ENCODE measurements at places on chromosomes 6 and 20.

- no peak for DNase-seq
These were observed 318.0 kb upstream of the PTCHD4 start for GRCh38 chr6:48429021-48429420.

DNA sequence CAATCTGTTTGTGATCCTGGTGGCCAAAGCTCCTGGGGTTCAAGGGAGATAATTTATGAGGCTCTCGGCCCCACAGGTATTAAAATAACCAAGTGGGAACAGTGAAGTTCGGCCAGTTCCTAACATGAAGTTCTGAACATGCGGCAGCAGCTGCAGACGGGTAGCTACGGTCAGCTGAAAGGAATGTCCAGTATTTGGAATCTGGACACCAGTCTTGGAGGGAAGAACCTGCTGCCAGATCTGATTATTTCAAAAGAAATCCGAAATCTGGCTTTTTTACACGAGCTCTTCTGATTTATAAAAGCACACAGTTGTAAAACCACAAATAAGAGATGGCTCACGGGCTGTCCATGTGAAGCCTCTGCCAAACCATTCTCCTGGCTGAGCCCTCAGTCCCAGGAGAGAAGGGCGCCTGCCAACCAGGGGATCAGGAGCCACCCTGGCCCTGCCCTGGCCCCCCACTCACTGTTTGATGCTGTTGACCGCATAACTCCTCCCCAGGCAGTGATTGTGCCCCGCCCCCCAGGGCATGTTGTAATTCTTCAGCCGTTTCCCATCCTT, 28.2 kb upstream of the KCNB1 start:
- no peak for DNase-seq

- DNase-seq, result no peak
These were observed 244.7 kb upstream of the BTBD3 start for GRCh38 chr20:11672959-11673358.

DNA sequence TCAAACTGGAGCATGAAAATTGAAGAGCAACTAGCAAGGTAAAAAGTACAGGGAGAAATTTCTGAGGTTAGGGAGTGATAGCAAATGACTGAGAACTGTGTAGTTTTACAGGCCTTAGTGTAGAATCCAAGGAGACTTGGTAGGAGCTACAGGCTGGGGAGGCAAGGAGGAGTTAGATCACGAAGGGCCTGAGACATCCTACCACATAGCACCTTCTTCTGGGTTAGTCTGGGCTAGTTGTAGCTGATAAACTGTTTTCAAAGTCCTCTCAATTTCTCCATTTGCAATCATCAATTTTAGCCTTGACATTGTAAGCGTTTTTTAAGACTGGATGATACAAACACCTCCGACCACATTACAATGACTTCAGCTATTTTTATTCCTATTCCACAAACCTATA, 209.7 kb downstream of the TMEM200A start:
- no peak for DNase-seq

DNA sequence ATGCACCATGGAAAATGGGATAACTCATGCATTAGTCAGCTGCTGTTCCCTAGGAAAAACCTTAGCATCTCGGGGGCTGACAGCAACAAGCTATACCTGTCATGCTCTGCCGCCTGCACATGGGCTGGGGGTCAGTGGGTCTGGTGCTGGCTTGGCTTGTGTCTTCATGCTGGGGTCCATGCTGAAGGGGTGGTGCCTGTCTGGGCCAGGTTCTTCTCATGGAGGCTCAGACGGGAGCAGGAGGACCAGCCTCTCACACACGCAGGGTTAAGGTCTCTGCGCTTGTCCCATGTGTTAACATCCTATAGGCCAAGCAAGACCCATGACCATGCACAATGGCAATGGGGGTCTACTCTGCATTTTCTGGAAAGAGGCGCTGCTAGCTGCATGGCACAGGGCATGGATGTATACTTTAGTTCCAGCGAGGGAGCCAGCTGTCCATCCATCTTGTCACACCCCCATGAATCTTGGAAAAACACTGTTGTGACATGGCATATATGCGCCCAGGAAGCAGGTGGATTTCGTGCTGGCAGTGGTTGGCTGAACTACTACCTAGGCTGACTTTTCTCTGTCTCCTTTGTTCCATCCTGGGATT, 24.6 kb upstream of the CST3 start:
- DNase-seq, result no peak
